Pancreas (tissue), 10 donors: ENCODE measurements at places on chromosomes 13 and 19. TPM values are rescaled to one million over a fixed set of nuclear protein-coding genes. Genes with fewer than 3 reads are reported as not detected.

Gene FOSB
- polyA plus RNA-seq: 12.9 TPM

Gene FLT3LG
- 8.4 TPM for polyA plus RNA-seq

Gene FGF22
- 0.53 TPM for polyA plus RNA-seq

Gene IL11
- 0.16 TPM for polyA plus RNA-seq

Gene EFNA2
- polyA plus RNA-seq: not detected

Gene ZNF808
- 4.0 TPM for polyA plus RNA-seq

Gene PSG6
- not detected for polyA plus RNA-seq

DNA sequence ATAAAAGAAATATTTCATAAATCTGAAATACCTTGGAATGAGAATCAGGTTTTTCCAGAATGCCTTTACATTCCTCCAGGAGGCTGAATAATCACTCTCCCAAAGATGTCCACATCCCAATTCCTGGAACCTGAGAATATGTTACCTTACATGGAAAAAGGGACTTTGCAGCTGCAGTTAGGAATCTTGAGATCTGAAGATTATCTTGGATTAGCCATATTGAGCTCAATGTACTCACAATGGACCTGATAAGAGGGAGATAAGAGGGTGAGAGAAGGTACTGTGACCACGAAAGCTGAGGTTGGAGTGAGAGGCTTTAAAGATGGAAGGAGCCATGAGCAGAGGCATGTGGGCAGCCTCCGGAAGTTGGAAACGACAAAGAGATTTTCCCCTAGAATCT, 36.8 kb upstream of the MBNL2 start:
- H3K4me3 ChIP-seq: no peak overlapping the region
- H3K36me3 ChIP-seq: no peaks in the 10 kb centered on the region
- H3K4me1 ChIP-seq: no peaks in the 10 kb centered on the region
- no peaks in the 10 kb centered on the region for H3K27me3 ChIP-seq

DNA sequence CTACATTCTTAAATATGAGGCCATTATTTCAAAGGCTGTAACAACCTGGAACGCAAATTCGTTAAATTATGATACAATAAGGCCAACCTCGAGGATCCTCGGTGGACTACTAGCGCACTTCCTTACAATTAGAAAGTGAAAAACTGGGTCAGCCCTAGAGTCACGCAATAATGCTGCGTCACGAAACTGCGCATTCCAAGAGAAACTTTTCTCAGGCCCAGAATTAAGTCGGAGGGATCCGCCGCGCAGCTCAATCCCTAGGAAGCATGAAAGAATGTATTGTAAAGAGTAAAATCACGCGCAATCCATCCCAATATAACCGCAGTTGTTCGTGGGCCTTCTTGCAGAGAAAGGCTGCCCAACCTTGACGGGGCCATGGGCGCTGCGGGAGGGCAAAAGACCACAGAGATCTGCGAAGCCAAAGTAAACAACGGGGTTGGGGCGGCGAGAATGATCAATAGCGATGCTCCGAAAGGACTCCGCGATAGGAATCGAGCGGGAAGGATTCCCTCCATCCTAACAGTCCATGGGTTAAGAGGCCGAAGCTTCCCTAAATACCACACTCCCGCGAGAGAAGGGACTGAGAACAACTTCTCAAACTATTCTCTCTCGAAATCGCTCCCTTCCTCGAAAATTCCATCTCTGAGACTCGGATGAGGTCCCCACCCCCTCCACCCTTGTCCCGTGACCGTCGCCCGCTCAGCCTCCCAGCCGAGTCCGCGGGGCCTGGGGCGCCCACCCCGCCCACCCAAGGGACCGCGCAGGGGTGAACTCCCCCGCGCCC, 564 bp downstream of the SPART start:
- DNase-seq: peak; percentile 40
- H3K36me3 ChIP-seq: no peaks in the 10 kb centered on the region
- H3K27ac ChIP-seq: peak overlapping the region; percentile 90
- H3K4me3 ChIP-seq: peak overlapping the region; percentile 66

- H3K4me1 ChIP-seq: no peaks in the 10 kb centered on the region
- no peaks in the 10 kb centered on the region for H3K27me3 ChIP-seq
- DNase-seq: no peak
- no peak overlapping the region for H3K4me3 ChIP-seq
Observed at GRCh38 chr13:76216729-76217128, 580.6 kb downstream of the LMO7 start.

- no peak for DNase-seq
- H3K4me1 ChIP-seq: no peaks in the 10 kb centered on the region
- H3K27ac ChIP-seq: no peak overlapping the region
- no peak overlapping the region for H3K4me3 ChIP-seq
- H3K36me3 ChIP-seq: no peaks in the 10 kb centered on the region
Observed at GRCh38 chr19:51627491-51628138, 2.6 kb downstream of the SIGLEC5 start.

GRCh38 chr19:4444765-4445741, 12.5 kb downstream of the UBXN6 start:
- no peak overlapping the region for H3K27ac ChIP-seq
- peak; percentile 72 for DNase-seq
- H3K36me3 ChIP-seq: peaks cover 35% of the 10 kb centered on the region
- H3K4me3 ChIP-seq: no peak overlapping the region
- no peaks in the 10 kb centered on the region for H3K27me3 ChIP-seq

DNA sequence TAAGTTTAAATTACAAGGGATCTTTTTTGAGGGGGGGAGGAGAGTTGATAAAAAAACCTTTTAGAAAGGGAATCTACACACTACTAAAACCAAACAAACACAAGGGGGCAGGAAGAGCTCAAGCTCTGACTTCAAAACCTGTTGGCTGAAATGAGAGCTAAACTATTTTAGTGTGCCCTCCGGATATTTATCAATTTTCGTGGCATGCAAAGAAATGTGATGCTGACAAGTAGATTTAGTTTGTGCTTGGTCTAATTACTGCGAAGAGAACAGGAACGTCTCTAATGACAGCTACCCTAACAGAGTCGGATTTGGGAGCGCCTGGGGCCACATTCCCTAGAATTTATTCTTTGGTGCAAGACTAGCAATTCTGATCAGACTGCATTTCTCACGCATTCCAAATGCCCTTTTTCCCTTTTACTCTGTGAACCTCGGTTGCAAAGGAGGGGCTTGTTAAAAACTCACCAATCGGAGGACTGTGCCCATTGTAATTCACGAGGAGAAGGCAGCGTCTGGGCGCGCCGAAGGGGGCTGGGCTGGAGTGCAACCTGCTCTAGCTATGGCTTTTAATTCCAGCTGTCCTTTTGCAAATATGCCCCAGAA, 802 bp upstream of the FREM2 start:
- H3K4me1 ChIP-seq: no peaks in the 10 kb centered on the region
- no peak for DNase-seq
- H3K36me3 ChIP-seq: no peaks in the 10 kb centered on the region
- peak overlapping the region; percentile 63 for H3K4me3 ChIP-seq
- H3K27ac ChIP-seq: peak overlapping the region; percentile 58

- no peaks in the 10 kb centered on the region for H3K4me1 ChIP-seq
- H3K27ac ChIP-seq: no peak overlapping the region
- DNase-seq: no peak
- no peaks in the 10 kb centered on the region for H3K36me3 ChIP-seq
Observed at GRCh38 chr19:19566306-19566705, 28.2 kb downstream of the CILP2 start.

DNA sequence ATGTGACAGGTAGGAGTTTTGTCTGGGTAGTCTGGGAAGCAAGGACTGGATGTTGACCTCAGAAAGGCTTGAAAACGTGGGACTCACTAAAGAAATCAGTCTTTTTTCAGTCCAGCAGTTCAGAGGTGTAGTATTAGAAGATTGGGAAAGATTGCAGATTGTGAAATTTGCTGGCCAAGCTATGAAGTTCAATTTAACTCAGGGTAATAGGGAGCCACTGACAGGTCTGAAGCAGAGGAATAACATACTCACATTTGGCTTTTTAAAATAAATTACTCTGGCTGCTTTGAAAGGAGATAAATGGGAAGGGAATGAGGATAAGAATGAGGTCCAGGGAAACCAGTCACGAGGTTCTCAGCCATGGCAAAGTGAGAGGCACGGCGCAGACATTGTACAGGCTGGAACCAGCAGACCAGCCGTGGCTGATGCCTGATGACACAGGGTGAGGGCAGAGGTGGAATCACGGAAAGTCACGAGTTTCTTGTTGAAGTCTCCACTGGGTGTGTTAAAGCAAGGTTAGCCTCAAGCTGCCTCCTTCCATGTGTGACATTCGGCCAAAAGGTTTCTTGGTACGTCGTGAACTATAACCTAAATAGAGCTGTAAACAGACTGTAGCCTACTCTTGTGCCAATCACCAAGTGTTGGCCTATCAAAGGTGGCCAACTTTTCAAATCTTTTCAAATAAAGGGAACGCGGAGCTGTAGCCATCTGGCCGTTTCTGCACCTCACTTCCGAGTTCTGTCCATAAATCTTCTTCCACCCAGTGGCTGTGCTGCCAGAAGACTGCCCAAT, 377.6 kb downstream of the IRS2 start:
- no peak for DNase-seq
- H3K27me3 ChIP-seq: no peaks in the 10 kb centered on the region
- no peaks in the 10 kb centered on the region for H3K36me3 ChIP-seq
- H3K4me1 ChIP-seq: no peaks in the 10 kb centered on the region
- no peak overlapping the region for H3K27ac ChIP-seq
- no peak overlapping the region for H3K4me3 ChIP-seq

DNA sequence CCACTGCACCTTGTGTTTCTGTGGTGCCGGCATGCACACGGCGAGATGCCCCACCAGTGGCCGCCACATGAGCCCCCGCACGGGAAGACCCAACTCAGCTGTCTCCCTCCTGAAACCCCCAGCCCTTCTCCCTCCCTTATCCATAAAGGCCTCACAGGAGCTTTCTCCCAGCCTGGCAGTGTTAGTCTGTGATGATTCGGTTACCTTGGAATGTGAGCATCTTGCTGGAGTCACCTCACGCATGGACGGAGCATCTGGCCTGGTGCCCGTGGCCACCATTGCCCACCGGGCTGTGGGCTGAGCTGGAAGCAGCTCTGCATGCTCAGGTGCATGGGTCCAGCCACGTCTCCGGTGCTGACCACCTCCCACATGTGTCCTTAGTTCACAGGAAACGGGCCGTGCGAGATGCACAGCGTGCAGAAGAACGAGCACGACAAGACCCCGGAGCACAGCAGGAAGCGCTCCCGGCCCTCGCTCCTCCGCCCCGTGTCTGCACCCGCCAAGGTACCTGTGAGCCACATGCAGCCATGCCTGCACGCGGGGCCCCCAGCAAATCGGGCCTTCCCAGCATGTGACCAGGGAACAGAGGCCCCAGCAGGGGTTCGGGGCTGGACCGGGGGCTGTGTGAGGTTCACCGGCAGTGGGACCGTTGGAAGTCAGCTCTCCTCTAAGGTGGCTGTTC, 22.0 kb downstream of the SIN3B start:
- no peak overlapping the region for H3K4me3 ChIP-seq
- no peak overlapping the region for H3K27ac ChIP-seq
- DNase-seq: no peak
- no peaks in the 10 kb centered on the region for H3K27me3 ChIP-seq

DNA sequence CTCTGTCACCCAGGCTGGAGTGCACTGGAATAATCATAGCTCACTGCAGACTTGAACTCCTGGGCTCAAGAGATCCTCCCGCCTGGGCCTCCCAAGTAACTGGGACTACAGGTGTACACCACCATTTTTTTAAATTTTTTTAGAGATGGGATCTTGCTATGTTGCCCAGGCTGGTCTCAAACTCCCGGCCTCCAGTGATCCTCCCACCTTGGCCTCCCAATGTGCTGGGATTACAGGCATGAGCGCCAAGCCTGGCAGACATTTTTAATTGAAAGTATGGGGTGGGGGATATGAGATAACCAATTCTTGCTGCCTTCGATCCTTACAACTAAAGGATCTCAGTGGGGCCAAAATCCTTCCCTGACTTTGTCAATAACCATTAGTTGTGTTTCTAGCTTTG, 91.8 kb downstream of the ZNF557 start:
- peaks cover 71% of the 10 kb centered on the region for H3K36me3 ChIP-seq
- H3K27me3 ChIP-seq: no peaks in the 10 kb centered on the region
- DNase-seq: no peak
- no peak overlapping the region for H3K27ac ChIP-seq
- no peaks in the 10 kb centered on the region for H3K4me1 ChIP-seq

- no peak overlapping the region for H3K4me3 ChIP-seq
- no peaks in the 10 kb centered on the region for H3K4me1 ChIP-seq
- H3K36me3 ChIP-seq: no peaks in the 10 kb centered on the region
- no peaks in the 10 kb centered on the region for H3K27me3 ChIP-seq
- no peak for DNase-seq
Observed at GRCh38 chr13:28013482-28013881, 25.0 kb upstream of the URAD start.

GRCh38 chr13:42707048-42707447, 74.3 kb upstream of the FAM216B start:
- H3K27me3 ChIP-seq: no peaks in the 10 kb centered on the region
- no peak overlapping the region for H3K4me3 ChIP-seq
- H3K36me3 ChIP-seq: no peaks in the 10 kb centered on the region
- H3K4me1 ChIP-seq: no peaks in the 10 kb centered on the region
- DNase-seq: no peak

DNA sequence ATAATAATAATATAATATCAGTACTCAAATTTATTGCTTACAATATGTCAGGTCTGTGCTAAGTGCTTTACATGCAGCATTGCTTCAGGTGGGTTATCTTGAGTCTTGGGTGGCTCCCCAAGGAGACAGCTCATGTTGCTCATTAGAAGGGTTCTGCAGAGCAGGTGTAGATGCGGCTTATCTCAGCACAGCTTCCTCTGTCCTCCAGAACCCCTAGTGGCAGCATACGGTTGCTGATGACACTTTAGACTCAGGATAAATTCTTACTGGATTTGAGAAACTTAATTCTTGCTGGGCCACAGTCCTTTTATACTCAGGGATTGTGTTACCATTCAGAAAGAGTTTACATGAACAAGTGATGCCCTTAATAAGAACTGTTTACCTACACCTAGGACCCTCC, 8.9 kb downstream of the COG3 start:
- no peak overlapping the region for H3K27ac ChIP-seq
- peaks cover 4% of the 10 kb centered on the region for H3K36me3 ChIP-seq
- no peak for DNase-seq
- no peaks in the 10 kb centered on the region for H3K27me3 ChIP-seq
- H3K4me3 ChIP-seq: no peak overlapping the region

DNA sequence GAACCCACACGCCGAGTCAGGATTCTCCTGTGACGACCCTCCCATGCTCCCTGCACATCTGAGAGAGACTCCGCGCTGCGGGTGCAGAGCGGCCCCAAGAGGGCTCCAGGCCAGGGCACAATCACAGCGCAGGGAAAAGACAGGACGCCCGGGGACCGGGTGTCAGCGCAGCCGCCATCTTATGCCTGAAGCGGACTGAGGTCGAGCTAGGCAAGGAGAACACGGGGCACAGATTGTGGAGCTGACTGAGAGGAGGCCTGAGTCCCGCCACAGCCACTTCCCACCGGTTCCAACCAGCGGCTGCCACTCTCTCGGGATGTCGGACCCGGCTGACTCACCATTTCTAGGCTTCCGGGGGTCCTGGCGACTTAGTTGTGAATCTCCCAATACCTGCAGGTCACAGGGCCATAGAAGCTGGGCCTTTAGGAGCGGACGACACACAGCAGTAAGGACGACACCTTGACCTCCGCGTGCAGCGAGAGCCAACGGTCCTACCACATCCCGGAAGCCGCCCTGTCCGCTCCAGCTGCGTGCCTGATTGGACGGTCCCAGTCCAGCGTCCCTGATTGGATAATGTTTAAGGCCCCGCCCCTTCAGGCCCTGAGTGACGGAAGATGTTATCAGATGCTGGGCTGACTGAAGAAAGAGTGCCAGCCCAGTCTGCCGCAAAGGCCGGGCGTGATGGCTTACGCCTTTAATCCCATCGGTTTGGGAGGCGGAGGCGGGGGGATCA, at the start of gene ZNF728:
TSS of gene ZNF728 (minus strand) at position 487 of the 733 bp plus-strand sequence. CDS start at position 341, 146 bp downstream.
- H3K36me3 ChIP-seq: no peaks in the 10 kb centered on the region
- no peak within 1 kb of the TSS for H3K27ac ChIP-seq
- H3K4me3 ChIP-seq: peak within 1 kb of the TSS; percentile 18
- DNase-seq: peak; percentile 51

- H3K4me1 ChIP-seq: no peaks in the 10 kb centered on the region
- no peaks in the 10 kb centered on the region for H3K36me3 ChIP-seq
- no peak for DNase-seq
Observed at GRCh38 chr19:8109455-8109854, 39.9 kb downstream of the FBN3 start.
